ENCODE measurements at places on chromosomes 16 and 17.

- no peak for DNase-seq
These were observed 5.4 kb downstream of the ZCCHC14 start for GRCh38 chr16:87487361-87487924.

DNA sequence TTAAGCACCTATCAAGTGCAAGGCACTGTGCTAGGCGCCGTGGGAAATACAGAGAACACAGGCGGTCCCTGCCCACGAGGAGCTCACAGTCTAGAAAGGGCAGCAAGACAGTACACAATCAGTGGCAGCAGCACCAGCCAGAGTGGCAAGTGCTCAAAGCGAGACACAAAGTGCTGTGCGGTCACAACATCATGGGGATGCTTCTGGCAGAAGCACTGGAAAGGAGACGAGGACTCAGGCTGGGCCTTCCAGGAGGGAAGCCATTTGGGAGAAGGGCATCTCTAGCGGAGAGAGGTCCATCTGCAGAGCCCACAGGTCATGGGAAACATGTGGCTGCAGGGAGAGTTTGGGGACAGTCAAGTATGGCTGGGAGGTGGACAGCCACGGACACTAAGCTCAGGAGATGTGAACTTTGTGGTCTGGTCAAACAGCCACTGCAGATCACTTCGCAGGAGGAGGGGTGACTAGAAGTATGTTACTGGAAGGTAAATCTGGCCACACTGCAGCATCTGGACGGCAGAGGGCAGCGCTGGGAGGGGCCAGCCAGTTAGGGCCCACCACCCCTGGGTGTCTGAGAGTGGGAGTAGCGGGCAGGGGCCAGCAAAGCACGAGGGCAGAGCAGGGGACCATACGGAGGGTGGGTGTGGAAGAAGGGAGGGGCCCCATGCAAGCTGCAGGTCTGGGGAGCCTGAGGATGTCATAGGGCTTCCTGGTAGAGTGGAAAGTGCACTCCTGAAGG, 71.1 kb downstream of the N4BP1 start:
- DNase-seq, result no peak

DNA sequence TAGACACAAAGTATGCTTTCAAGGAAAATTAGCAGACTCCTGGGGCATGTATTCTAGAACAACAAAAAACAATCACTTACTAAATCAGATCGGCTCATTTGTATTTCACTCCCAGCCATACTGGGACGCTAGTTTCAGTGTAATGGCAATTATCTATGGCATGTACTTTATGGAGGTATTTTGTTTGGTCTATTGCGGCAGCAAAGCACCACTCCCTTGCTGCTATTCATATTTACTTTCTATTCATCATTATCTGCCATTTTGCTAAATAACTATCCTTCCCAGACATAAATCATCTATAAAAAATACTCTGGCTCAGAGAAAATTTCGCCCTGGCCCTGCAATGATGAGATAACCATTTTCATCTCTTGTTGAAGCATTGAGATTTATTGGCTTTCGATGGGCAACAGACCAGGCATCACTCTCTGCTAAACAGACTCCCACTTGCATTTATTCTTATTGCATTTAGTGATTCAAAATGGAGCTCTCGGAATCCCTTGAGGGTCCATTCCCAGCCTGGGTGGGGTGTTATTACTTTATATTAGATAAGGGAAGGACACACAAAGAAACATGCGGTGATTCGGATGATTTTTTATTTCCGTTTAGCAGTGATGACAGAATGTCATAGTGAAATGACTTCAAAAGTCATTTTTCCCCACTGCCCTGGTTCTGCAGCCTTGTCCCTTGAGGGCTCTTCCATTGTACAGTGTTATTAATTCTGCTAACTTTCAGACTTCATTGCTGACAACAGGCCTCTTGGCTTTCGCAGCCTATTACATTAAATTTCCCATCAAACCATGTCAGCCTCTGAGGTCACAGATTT, 225.8 kb downstream of the IRX3 start:
- no peak for DNase-seq

GRCh38 chr16:84700446-84701300, 873 bp downstream of the USP10 start:
- DNase-seq, result no peak

GRCh38 chr16:9206156-9206555, 114.7 kb downstream of the HAPSTR1 start:
- no peak for DNase-seq

- no peak for DNase-seq
These were observed 7.1 kb upstream of the LPCAT2 start for GRCh38 chr16:55501549-55502322.

GRCh38 chr17:41823580-41823979, 10.8 kb downstream of the FKBP10 start:
- DNase-seq, result no peak

- DNase-seq, result peak; percentile 87
These were observed 66.2 kb downstream of the TNFRSF13B start for GRCh38 chr17:16905593-16906191.

DNA sequence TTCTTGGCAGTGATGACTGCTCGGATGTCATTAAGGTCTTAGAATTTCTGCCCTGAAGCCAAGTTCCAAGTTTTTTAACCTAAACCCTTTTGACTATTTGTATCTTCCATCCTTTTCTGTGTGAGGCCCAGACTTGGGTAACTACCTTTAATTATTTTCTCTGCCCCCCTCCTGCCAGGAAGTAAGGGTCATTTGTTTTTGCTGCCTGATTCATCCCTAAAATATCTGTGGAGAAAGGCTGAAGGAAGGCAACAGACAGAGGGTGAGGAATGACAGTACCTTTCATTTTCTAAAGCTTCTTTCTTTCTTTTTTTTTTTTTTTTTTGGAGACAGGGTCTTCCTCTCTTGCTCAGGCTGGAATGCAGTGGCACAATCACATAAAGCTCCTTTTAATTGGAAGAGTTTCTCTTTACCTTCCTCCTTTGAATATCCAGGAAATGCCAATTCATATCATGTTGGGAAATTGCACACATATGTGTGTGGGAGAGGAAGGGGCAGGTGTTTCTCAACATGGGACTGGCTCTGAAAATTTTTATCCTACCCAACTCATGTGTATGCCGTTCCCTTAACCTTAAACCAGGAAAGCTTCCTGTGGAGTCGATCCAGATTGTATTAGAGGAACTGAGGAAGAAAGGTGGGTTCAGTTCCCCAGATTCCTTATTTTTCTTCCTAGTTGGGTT, 957 bp downstream of the VPS25 start:
- DNase-seq, result no peak

DNA sequence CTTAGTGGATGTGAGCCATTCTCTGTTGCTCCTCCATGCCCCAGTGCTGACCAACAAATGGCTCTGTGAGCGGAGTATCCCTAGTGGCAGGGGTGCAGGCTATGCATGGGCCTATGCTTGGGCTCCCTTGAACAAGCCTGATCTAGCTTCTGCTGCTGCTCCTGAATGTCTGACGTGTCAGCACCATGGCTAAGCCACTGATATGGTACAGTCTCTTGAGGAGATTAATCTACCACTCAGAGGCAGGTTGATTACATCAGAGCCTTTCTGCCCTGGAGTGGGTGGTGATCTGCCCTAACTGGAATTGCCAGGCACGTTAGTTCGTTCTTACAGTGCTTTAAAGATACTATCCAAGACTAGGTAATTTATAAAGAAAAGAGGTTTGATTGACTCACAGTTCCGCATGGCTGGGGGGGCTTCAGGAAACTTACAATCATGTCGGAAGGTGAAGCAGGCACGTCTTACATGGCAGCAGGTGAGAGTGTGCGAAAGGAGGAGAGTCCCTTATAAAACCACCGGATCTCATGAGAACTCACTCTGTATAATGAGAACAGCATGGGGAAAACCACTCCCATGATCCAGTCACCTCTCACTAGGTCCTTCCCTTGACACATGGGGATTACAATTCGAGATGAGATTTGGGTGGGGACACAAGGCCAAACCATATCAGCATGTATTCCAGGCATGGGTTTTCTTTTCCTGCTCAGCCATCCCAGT, 41.5 kb upstream of the B4GALNT2 start:
- no peak for DNase-seq

DNA sequence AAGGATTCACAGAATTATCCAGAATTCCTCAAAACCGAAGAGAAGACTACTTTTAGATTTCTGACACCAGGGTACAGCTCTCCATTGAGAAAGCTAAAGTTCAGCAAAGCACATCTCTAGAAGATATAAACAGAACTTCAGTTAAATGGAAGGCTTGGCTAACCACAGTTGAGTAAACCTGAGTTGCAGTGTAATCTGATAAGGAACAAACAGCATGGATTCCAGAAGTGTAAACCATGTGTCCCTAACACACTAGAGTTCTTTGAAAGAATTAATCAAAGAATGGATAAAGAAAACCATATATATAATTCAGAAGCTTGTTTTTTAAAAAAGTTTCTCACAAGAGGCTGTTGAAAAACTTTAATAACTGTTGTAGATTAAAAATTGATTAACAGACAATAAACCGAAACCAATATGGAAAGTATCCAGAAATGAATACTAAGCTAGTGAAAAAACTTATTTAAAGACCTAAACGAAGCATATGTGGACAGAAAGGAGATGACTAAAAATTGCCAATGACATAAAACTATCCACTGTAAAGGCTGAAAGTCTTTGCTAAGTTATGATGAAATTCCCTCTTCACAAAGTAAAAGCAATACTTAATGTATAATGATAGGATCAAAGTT, 4.3 kb downstream of the RNF43 start:
- no peak for DNase-seq

All from stromal cell of bone marrow (primary cell).